ENCODE measurements at places on chromosomes 16 and 17.

- no peak overlapping the region for H3K4me3 ChIP-seq
- H3K4me1 ChIP-seq, result peaks cover 3% of the 10 kb centered on the region
- H3K27ac ChIP-seq, result no peak overlapping the region
- H3K27me3 ChIP-seq, result peaks cover 17% of the 10 kb centered on the region
- DNase-seq, result no peak
These were observed 2.7 kb downstream of the C16orf89 start for GRCh38 chr16:5062790-5063765.

DNA sequence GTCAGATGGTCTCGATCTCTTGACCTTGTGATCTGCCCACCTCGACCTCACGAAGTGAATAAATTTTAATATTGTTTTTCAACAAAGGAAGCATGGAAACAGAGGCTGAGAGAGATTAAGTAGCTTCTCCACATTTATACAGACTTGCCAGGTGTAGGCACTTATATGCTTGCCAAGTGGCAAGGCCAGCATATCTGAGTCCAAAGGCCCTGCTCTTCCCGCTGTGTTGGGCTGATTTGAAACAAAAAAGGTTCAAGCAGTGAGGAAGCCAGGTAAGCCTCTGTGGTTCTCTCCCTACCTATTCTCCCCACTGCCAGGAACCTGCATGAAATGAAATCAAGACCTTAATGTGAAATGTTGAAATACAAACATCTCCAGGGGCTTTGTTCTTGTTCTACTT is 7.5 kb upstream of the SLC6A4 start:
- H3K27ac ChIP-seq, result no peak overlapping the region
- H3K27me3 ChIP-seq, result peaks cover 7% of the 10 kb centered on the region
- peaks cover 10% of the 10 kb centered on the region for H3K36me3 ChIP-seq
- no peak overlapping the region for H3K4me3 ChIP-seq
- H3K4me1 ChIP-seq, result peaks cover 6% of the 10 kb centered on the region
- DNase-seq, result no peak

GRCh38 chr16:4081047-4081446 is 35.2 kb downstream of the ADCY9 start:
- H3K4me1 ChIP-seq, result no peaks in the 10 kb centered on the region
- peaks cover 2% of the 10 kb centered on the region for H3K36me3 ChIP-seq
- no peak for DNase-seq
- no peak overlapping the region for H3K4me3 ChIP-seq
- H3K27me3 ChIP-seq, result peaks cover 4% of the 10 kb centered on the region
- H3K27ac ChIP-seq, result no peak overlapping the region

DNA sequence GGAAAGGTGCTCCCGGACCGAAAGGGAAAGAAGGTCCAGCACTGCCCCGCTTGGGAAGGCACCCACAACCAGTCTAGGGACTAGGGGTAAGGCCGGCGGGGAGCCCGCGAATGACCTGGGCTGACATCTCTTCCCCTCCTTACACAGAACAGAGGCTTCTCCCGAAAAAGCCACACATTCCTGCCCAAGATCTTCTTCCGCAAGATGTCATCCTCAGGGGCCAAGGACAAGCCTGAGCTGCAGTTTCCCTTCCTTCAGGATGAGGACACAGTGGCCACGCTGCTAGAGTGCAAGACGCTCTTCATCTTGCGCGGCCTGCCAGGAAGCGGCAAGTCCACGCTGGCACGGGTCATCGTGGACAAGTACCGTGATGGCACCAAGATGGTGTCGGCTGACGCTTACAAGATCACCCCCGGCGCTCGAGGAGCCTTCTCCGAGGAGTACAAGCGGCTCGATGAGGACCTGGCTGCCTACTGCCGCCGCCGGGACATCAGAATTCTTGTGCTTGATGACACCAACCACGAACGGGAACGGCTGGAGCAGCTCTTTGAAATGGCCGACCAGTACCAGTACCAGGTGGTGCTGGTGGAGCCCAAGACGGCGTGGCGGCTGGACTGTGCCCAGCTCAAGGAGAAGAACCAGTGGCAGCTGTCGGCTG is 1.5 kb downstream of the CNP start:
- peaks cover 5% of the 10 kb centered on the region for H3K36me3 ChIP-seq
- peaks cover 31% of the 10 kb centered on the region for H3K4me1 ChIP-seq
- H3K27me3 ChIP-seq, result no peaks in the 10 kb centered on the region
- no peak for DNase-seq
- peak overlapping the region; percentile 88 for H3K27ac ChIP-seq
- peak overlapping the region; percentile 78 for H3K4me3 ChIP-seq

- no peak overlapping the region for H3K27ac ChIP-seq
- peaks cover 20% of the 10 kb centered on the region for H3K27me3 ChIP-seq
- H3K4me1 ChIP-seq, result no peaks in the 10 kb centered on the region
- peaks cover 4% of the 10 kb centered on the region for H3K36me3 ChIP-seq
- no peak overlapping the region for H3K4me3 ChIP-seq
These were observed 7.4 kb upstream of the TBX4 start for GRCh38 chr17:61444831-61445230.

DNA sequence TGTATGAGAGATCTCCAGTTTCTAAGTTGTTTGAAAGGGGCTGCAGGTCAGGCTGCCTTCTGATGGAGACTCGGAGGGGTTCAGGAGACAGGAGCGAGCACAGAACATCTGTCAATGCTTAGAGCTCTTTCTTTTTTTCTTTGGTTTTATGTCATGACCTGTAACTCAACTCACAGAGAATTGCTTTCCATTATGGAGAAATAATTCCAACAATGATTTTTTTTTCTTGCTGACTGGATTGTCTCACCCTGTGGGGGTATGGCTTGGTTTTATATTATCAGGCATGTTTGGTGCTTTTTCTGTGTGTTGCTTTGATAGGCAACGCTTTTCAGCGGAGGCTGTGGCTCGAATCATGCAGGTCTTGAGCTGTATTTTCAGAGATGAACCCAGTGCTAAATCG is 10.7 kb upstream of the KCNJ2 start:
- H3K36me3 ChIP-seq, result no peaks in the 10 kb centered on the region
- no peaks in the 10 kb centered on the region for H3K27me3 ChIP-seq
- DNase-seq, result no peak
- H3K4me3 ChIP-seq, result no peak overlapping the region
- H3K4me1 ChIP-seq, result no peaks in the 10 kb centered on the region

DNA sequence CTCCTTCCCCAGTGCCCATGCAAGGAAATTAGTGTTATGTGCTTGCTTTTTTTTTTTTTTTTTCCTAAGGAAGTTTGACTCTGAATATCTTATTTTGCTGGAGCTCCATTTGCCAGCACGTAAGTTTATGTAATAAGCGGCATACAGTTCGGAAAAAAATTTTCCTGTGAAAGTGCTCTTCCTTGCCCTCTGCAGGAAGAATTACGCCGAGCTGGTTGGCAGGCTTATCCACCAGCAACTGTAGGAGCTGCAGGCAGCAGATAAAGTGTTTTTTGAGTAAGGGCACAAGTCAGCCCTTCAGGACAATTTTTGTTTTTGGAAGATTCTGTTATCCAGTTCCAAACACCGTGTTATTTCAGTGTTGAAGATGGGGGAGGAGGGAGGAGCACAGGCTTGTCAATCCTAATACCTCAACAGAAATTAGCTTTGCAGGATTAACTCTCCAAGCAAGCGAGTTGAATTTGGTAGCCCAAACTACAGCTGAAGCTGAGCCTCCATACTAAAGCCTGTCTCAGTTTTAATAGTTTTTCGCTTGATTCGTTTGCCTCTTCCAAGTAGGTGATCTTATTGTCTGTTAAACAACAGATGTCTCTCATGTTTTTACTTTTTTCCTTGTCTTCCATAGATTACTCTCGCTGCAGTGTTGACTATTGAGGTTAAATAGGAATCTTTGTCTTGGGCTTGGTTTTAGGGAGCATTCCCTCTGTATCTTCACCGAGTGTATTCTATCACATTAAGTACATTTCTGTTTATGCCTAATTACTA is 1.1 kb downstream of the SPECC1 start:
- H3K27me3 ChIP-seq, result peaks cover 12% of the 10 kb centered on the region
- H3K27ac ChIP-seq, result no peak overlapping the region
- peaks cover 6% of the 10 kb centered on the region for H3K4me1 ChIP-seq
- no peaks in the 10 kb centered on the region for H3K36me3 ChIP-seq
- peak overlapping the region; percentile 79 for H3K4me3 ChIP-seq
- no peak for DNase-seq

DNA sequence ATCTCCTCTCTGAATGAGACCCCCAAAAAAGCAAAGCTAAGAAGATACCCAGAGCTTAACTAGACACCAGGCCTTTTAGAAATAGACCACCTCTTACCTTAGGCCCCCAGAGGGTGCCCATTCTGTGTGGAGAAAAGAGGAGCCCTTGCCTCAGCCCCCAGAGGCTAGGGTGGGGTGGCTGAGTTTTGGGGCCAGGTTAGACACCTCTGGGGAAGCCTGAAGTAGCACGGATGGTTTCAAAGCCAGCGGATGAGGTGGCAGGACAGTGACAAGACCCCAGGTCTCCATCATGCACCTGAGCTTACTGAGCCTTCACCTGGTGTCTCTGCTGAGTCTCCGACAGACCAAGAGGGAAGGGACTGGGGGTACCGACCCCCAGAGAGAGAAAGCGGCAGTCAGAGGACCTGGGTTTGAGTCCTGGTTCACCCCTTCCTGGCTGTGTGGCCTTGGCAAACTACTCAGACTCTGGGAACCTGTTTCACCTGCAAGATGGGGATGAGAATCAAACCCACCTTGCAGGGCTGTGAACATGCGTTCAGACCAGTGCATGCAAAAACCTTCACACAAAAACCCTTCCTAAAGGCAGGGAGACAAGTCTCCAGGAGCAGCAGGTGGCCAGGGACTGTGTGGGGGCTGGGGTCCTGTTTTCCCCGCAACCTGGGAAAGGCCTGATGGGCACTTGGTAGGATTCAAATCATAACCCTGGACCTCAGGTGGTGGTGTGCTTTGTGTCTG is 7.7 kb downstream of the SCGB1C2 start:
- H3K36me3 ChIP-seq, result no peaks in the 10 kb centered on the region
- H3K4me3 ChIP-seq, result no peak overlapping the region
- DNase-seq, result peak; percentile 9
- H3K4me1 ChIP-seq, result peaks cover 2% of the 10 kb centered on the region
